ENCODE measurements at places on chromosomes 3 and 15. TPM values are rescaled to one million over a fixed set of nuclear protein-coding genes. Genes with fewer than 3 reads are reported as not detected.

ADAMTS9 gene
- 13.1 TPM for total RNA-seq

ROPN1 gene
- total RNA-seq, result not detected

PLA2G4E gene
- total RNA-seq, result not detected

CYP8B1 gene
- total RNA-seq, result not detected

PLCH1 gene
- total RNA-seq, result not detected

CPN2 gene
- not detected for total RNA-seq

TARS3 gene
- total RNA-seq, result 6.6 TPM

SPINK8 gene
- total RNA-seq, result not detected

TMEM266 gene
- not detected for total RNA-seq

MUC4 gene
- not detected for total RNA-seq

PLSCR2 gene
- not detected for total RNA-seq

OXTR gene
- 3.2 TPM for total RNA-seq

LMOD3 gene
- total RNA-seq, result not detected

ANKRD63 gene
- total RNA-seq, result not detected

CD80 gene
- total RNA-seq, result not detected

PP2D1 gene
- total RNA-seq, result not detected

GABRR3 gene
- not detected for total RNA-seq

OSBPL10 gene
- 13.5 TPM for total RNA-seq

TIMP4 gene
- 54.6 TPM for total RNA-seq

SKIL gene
- 10.4 TPM for total RNA-seq

COPS2 gene
- 78.3 TPM for total RNA-seq

GOLGA8T gene
- not detected for total RNA-seq

TTLL13 gene
- total RNA-seq, result not detected

ACKR2 gene
- 0.39 TPM for total RNA-seq

NCEH1 gene
- 1.5 TPM for total RNA-seq

CACNA2D3 gene
- total RNA-seq, result 2.6 TPM

ROBO2 gene
- total RNA-seq, result not detected

MESP2 gene
- 1.3 TPM for total RNA-seq
